Fibroblast of lung (primary cell): ENCODE measurements at places on chromosomes 6 and 20. TPM values are rescaled to one million over a fixed set of nuclear protein-coding genes. Genes with fewer than 3 reads are reported as not detected.

ECHDC1 gene
- 47.0 and 51.7 TPM in 2 replicates for total RNA-seq

UNC5CL gene
- 0.17 and 0.26 TPM in 2 replicates for total RNA-seq

ZNF391 gene
- 1.3 and 2.8 TPM in 2 replicates for total RNA-seq

HSPA1A gene
- total RNA-seq: 70.0 and 111 TPM in 2 replicates

HLA-DPA1 gene
- 1.0 and 1.5 TPM in 2 replicates for total RNA-seq

RPS10 gene
- 1,649 and 1,873 TPM in 2 replicates for total RNA-seq

METTL24 gene
- 2.6 TPM in 2 replicates for total RNA-seq

SOX4 gene
- 38.1 and 41.9 TPM in 2 replicates for total RNA-seq

OR12D2 gene
- total RNA-seq: not detected in 2 replicates

HLA-DOA gene
- not detected in 2 replicates for total RNA-seq
